NCI-H1105 (cell line): ENCODE measurements at places on chromosomes 2 and 18.

DNA sequence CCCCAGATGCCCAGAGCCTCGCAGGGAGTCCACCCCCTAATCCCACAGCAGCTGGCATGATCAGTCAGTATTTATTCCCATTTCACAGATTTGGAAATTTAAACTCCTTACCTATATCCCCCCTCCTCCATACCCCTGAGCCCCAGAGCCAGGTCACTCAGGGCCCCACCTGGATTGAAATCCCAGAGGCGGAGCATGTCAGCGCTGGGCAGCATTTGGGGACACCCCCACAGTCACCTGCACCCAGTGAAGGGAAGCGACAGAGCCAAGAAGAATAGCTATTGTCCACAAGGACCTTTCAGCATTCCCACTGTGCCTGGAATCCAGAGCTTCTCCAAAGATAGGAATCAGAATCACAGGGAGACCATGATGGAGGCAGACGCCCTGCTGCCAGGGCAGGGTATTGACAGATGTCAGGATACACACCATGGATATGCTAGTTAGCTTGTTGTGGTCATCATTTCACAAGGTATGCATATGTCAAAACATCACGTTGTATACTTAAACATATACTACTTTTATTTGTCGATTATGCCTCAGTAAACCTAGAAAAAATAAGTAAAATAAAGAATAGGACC is 968 bp upstream of the ASTL start:
- DNase-seq: no peak

- DNase-seq: no peak
These were observed 423.2 kb upstream of the CRIM1 start for GRCh38 chr2:35932276-35932963.

DNA sequence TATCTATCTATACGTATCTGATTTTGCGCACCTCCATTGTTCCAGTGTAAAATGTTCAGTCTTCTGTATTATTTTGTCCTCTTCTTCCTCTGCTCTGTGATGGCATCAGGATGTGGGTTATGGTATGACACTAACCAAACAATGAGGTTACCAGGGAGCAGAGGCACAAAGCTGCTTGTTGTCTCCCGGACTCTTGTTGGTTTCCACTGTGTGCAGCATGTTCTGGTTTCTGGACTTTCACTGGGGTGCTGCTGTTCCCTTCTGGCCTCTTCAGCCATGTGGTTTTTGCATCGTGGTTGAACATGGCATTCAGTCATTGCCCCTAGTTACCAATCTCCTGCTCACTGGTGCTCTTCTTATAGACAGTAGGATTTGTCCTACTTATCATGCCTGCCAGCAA is 665.9 kb downstream of the CBLN2 start:
- DNase-seq: no peak

DNA sequence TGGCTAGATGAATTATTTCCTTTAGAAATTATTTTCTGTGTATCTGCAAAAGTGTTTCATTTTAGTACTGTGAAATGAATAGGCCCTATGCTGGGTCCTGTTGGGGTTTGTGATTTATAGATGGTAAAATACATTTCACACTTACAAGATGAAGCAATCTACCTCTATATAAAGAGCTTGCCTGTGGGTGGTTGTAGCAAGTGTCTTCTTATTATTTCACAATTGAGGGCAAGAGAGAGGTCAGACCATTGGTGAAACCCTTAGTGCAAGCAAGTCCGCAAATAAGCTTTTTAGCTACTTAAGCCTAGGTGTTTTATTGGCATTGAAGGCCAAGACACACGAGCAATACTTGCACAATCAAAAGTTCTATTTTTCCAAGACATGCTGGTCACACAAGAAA is 153.1 kb downstream of the FMNL2 start:
- DNase-seq: no peak

GRCh38 chr2:26528836-26529235 is 50.9 kb upstream of the OTOF start:
- no peak for DNase-seq

- DNase-seq: no peak
These were observed 59.3 kb downstream of the PRKRA start for GRCh38 chr2:178391701-178392100.

GRCh38 chr2:190443778-190444481 is 35.8 kb downstream of the MFSD6 start:
- DNase-seq: peak; percentile 6

DNA sequence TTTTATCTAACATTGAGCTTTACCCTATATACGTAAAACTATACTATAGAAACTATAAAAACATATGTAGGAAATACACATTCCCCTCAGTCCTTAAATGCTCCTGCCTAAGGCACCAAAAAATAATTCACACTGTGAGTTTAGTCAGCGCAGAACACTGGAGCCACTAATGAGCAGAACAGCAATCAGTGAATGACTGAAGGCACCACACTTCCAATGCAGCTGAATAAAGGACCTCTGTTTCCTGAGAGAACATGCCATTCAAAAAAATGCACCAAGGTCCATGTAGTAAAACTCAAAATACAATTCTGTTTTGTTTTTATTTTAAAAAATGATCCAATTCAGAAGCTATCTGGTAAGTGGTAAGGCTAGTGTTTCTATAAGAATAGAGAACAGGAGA is 1280.6 kb upstream of the NRXN1 start:
- DNase-seq: no peak

DNA sequence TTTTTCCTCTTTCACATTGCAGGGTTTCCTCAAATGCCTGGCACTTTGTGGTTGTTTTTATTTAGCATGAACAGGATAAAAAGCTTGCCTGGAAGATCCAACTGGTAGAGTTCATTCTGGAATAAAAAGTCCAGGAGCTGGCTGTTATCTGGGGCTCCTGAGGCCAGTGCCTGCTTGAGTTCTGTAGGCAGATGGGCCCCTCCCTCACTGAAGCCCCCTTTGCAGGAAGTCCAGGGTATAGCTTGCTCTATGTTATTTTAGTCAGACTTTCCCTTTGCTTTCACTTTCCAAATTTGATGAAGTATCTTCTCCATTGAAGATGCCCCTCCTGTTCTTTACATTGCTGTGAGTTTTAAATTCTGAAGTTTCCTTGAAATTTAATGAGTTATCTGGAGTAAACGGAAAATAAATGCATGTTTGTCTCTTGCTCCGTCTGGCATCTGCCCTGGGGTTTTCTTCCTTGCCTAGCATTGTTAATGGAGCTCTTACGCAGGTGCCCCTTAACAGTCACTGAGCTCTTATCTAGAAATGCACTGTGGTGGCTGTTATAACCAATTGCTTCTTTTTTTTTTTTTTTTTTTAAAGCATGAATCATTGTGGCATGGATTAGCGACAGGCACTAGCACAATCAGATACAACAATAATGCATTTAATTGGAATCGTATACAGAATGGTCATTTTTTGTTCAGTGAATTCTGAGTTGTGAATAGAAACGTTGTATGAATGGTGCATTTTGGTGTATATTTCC is 27.0 kb upstream of the LPIN1 start:
- DNase-seq: no peak
